ENCODE measurements at places on chromosomes 13 and 19. TPM values are rescaled to one million over a fixed set of nuclear protein-coding genes. Genes with fewer than 3 reads are reported as not detected.

GRCh38 chr13:24243302-24243701 lies 66.1 kb upstream of the C1QTNF9 start:
- DNase-seq, result no peak

DNA sequence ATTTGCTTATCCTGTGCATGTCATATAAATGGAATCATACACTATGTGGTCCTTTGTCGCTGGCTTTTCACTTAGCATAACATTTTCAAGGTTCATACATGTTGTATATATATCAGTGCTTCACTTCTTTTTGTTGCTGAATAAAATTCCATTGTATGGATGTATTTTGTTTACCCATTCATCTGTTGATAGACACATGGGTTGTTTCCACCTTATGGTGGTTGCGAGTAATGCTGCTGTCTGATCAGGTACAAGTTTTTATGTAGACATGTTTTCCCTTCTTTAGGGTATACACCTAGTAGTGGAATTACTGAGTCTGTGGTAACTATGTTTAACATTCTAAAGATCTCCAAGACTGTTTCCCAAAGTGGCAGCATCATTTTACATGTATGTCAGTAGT lies 102.5 kb downstream of the RNF17 start:
- DNase-seq, result no peak

DNA sequence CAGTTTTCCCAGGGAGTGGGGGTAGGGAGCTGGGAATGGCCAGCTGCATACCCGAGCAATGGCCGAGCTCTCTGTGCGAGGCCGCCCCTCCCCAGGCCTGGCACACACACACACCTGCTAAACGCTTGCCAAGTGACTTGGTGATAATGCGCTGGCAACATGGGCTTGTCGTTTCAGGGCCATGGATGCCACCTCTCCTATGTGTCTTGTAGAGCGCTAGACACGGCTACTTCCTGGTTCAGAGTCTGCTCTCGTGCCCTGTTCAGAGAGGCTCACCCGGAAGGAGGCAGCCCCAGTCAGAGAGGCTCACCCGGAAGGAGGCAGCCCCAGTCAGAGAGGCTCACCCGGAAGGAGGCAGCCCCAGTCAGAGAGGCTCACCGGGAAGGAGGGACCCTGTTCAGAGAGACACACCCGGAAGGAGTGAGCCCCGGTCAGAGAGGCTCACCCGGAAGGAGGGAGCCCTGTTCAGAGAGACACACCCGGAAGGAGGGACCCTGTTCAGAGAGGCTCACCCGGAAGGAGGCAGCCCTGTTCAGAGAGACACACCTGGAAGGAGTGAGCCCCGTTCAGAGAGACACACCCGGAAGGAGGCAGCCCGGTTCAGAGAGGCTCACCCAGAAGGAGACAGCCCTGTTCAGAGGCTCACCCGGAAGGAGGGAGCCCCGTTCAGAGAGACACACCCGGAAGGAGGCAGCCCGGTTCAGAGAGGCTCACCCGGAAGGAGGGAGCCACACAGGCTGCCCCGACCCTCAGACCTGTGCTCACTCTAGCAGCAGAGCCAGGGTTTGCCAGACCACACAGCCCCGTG lies 4.2 kb downstream of the ADPRHL1 start:
- DNase-seq, result no peak

Gene KCNC3
- total RNA-seq, result 0.53 TPM

- no peak for DNase-seq
These were observed 352.5 kb downstream of the DNAJC15 start for GRCh38 chr13:43375797-43376465.

Gene ADGRE1
- 0.13 TPM for total RNA-seq
